ENCODE measurements at places on chromosomes 4 and X.

DNA sequence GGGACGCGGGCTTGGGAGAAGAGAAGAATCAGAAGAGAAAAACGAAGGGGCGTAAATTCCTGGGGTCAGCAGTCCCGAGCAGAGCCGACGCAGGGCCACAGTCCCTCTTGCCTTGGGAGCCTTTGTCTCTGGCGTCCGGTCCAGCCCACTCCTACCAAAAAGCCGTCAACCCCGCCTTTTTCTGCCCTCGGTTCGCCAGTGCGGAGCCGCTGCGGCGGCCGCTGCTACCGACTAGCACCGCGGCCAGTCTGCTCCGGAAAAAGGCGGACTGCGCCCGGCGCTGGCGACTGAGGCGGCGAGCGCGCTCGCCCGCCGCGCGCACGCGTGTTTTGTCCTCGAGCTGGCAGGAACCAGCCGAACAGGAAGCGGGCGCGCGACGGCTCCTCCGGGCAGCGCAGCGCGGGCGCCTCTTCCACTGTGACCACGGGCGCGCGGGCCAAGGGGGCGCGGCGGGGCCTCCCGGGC lies 502 bp downstream of the HNRNPDL start:
- DNase-seq: no peak

GRCh38 chr4:121073004-121073435 lies 685 bp upstream of the NDNF start:
- DNase-seq: no peak

DNA sequence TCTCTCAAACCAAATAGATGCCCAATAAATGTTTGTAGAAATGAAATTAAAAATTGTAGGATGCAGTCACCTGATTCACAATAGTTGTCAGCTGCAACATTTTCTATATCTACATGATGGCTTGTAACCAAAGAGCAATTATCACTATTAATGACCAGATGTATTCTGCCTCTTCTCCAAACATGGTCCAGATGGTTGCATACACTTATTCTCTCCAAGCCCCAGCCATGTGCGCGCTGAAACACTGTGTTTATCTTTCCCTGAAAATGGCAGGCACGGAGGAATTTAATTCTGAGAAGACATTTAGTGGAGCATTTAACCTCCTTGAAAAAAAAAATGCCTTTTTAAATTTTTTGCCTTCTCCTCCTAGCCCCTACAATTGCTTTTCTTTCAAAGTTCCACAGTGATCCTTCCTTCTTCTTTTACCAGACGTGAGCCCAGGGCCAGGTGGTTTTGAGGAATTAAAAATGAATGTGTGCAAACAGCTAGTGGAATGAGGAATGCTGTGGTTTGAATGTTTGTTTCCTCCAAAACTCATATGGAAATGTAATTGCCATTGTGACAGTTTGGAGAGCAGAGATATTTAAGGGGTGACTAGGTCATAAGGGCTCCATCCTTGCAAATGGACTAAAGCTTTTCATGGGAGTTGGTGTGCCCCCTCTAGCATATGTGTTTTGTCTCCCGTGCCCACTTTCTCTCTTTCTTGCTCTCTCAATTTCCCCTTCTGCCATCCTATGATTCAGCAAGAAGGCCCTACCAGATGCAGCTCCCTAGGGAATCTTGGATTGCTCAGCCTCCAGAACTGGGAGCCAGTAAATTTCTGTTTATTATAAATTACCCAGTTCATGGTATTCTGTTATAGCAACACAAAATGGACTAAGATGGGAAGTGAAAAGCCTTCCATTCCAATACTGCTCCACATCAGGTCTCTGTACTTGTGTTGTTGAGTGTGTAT lies 136.0 kb downstream of the GABRB1 start:
- DNase-seq: no peak

- DNase-seq: peak; percentile 3
Observed at GRCh38 chr4:37268319-37268718, 23.8 kb downstream of the NWD2 start.

GRCh38 chr4:188612659-188613058 lies 473.4 kb downstream of the TRIML1 start:
- no peak for DNase-seq

GRCh38 chrX:68978255-68978654 lies 149.4 kb downstream of the EFNB1 start:
- no peak for DNase-seq

GRCh38 chrX:136130931-136131833 lies 16.2 kb upstream of the FHL1 start:
- peak; percentile 32 for DNase-seq

DNA sequence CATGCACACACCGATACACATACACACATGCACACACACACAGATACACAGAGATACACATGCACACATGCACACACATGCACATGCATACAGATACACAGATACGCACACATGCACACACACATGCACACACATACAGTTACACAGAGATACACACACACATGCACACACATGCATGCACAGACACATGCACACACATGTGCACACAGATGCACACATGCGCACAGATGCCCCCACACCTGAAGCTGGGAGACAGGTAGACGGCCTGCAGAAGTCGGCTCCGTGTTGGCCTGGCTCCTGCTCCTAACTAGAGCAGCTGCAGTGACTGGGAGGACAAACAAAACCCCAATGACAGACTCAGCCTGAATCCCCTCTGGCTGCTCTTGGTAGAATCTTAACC lies 46.8 kb downstream of the PSAPL1 start:
- no peak for DNase-seq

GRCh38 chrX:153970357-153971123 lies 1.1 kb downstream of the HCFC1 start:
- DNase-seq: peak; percentile 82

DNA sequence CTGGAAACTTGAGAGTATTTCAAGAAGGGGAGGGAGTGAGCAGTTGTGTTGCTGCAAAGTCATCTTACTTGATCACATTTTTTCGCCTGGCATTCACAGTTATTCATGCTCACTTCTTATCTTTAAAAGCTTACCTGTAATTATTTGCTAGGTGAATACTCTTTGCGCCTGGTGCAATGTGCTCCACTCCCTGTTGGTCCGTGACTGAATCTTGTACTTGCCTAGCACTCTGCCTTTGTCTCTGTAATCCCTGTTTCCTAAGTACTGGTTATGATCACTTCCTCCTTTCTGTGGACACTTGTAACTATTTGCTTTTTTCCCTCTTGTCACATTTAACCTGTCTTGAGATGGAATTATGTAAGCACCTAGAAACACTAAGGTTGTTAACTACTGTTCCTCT lies 5.8 kb downstream of the BMP2K start:
- DNase-seq: no peak

- no peak for DNase-seq
Observed at GRCh38 chr4:38914854-38915253, 47.2 kb downstream of the FAM114A1 start.

GRCh38 chrX:8591501-8591900 lies 126.9 kb downstream of the VCX3B start:
- DNase-seq: no peak

DNA sequence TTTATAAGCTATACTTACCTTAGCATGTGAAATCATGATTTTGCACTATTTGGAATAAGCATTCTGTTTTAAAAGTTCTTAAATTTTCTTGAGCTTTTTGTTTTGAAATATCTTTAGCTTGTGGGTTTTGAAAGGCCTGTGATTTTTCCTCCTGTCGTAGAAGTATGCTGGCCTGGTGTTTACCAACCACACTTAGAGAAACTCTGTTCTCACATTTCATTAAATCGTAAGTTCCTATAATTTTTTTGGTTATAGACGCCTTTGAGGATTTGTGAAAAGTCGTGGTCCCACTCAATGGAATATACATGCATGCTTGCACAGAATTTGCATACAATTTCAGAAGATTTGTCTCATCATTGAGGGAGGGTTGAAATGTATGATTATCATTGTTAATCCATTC lies 63.6 kb downstream of the PDLIM5 start:
- no peak for DNase-seq

DNA sequence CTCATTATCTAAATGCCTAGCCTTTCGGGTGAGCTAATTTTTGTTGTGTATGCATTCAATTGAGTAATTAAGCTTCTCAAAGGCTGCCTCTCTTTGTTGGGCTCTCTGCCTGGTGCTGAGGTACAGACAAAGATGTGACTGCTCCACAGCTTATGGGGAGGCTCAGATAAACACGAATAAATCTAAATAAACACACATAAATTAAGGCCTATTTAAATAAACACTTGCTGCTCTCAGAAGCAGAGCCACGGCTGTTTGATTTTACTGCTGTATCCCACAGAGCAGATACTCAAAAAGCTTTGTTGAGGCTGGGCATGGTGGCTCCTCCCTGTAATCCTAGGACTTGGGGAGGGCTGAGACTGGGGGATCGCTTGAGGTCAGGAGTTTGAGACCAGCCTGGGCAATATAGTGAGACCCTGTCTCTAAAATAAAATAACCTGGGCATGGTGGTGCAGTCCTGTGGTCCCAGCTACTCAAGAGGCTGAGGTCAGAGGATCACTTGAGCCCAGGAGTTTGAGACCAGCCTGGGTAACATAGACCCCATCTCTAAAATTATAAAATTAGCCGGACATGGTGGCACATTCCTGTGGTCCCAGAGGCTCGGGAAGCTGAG lies 8.4 kb upstream of the CD99 start:
- no peak for DNase-seq

- DNase-seq: no peak
Observed at GRCh38 chrX:69807400-69807799, 191.5 kb downstream of the EDA start.

DNA sequence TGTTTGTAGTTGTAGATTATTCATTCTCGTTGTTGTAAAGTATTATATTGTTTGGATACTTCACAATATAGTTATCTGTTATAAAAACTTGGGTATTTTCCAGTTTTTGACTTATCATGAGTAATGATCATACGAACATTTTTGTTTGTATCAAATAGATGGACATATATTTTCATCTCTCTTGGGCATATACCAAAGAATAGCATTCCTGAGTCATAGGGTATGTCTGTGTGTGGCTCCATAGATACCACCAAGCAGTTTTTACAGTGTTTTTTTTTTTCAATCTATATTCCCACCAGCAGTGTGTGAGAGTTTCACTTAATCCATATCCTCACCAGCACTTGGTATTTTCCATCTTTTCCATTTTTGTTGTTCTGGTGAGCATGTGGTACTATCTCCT lies 89.7 kb upstream of the RAB40AL start:
- DNase-seq: no peak

DNA sequence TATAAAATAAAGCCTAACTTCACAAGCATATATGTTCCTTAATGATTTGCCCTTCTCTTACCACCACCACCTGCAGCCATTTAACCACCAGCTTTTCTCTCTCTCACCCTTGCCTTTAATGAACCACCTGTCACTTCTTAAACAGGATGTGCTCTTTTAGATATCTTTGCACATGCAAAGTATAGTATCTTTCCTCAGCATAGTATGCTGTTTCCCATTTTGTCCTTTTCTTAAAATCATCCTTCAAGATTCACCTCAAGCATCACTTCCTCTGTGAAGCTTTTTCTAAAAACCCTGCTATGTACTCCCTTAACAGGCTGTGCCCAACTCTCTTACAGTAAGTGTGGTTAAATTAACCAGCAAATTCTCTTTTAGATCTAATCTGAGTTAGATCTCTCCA lies 8.2 kb upstream of the CNOT6L start:
- DNase-seq: no peak

DNA sequence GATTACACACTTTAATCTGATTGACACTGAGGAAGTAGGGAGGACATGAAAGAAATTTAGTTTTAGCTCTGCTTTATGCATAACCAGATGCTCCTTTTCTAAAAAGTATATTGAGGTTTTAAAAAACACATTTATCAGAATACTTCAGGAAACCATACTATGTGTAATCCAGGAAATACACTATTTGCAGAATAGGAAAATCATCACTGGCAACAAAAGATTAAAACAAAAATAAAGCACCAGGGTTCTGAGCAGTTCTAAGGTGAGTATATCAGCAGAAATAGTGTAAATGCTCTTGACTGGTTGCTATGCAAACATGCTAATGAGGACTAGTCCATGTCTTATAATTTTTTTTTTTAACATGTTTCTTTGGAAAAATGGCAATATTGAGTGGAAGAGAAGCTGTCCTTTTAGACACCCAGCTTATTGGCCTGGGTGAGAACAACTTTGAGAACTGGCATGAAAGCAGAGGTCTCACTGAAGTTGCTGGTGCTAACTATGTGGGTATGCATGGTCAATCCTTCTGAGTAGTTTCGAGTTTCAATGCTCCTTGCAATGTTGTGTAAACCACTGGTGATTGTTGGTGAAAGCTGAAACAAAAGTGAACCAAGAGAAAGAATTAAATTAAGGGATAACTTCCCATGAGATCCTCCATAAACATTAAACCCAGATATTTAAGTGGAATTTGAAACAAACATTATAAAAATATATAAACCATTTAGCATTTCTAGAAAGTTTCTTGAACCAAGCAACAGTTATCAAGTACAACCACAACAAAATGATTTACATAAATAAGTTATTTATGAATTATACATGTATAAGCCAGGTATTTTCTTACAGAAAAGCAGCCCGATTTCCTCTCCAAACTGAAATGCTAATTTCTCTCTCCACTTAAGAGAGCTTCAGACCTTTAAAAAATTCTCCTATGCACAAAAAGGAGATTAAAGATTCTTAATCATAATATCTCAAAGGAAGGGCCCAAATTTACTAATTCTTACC lies 20.4 kb upstream of the SCD5 start:
- no peak for DNase-seq

DNA sequence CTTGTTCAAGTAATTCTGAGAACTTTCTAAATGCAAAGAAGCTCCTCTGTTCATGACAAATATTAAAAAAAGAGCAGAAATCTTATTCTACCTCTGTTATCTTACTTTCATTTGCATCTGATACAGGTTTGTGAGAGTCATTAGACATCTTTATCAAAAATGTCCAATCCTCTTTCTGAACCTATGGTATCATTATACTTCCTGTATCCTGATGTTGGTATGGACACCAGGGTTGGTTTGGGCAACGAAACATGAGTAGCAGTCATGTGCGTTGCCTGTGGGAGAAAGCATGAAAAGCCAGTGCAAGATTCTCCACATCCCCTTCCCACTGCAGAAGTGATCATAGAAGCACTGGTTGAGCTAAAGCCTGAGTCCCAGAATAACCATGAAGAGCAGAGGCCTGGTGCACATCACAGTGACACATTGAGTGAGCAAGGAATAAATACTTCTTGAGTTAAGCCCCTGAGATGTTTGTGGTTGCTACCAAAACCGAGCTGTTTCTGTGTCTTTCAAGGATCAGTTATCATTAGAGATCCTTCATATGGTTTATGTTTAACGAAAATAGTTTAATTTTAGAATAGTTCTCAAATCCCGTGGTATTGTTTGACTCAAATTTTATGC lies 197.2 kb downstream of the BANK1 start:
- DNase-seq: no peak

- DNase-seq: peak; percentile 53
Observed at GRCh38 chr4:123359449-123360315, 36.9 kb upstream of the SPRY1 start.

- no peak for DNase-seq
Observed at GRCh38 chr4:112511803-112512118, 4.2 kb downstream of the NEUROG2 start.

- DNase-seq: peak; percentile 3
Observed at GRCh38 chr4:27003642-27004113, 143.0 kb downstream of the STIM2 start.

- peak; percentile 80 for DNase-seq
Observed at GRCh38 chrX:153763989-153764755, at the start of gene PLXNB3. TSS of gene PLXNB3 (plus strand) at chrX:153764249. CDS start at chrX:153765536, 1,287 bp downstream.

- DNase-seq: no peak
Observed at GRCh38 chrX:21394792-21395191, 20.6 kb downstream of the CNKSR2 start.

GRCh38 chr4:81631958-81632441 lies 160.3 kb upstream of the RASGEF1B start:
- no peak for DNase-seq

All from hematopoietic multipotent progenitor cell treated with erythropoietin and hydrocortisone succinate and interleukin-3 and kit ligand, for 6 days (in vitro differentiated cells).